ENCODE measurements at places on chromosomes 6 and 20. TPM values are rescaled to one million over a fixed set of nuclear protein-coding genes. Genes with fewer than 3 reads are reported as not detected.

GRCh38 chr6:145929037-145929633 is 35.0 kb downstream of the SHPRH start:
- H3K36me3 ChIP-seq, result no peaks in the 10 kb centered on the region
- no peaks in the 10 kb centered on the region for H3K27me3 ChIP-seq
- DNase-seq, result no peak
- H3K4me3 ChIP-seq, result no peak overlapping the region
- no peak overlapping the region for H3K27ac ChIP-seq

ARFGEF3 gene
- 0.12 TPM for total RNA-seq

COX7A2 gene
- total RNA-seq, result 195 TPM

- no peak overlapping the region for H3K27ac ChIP-seq
- no peak for DNase-seq
- H3K27me3 ChIP-seq, result no peaks in the 10 kb centered on the region
- H3K36me3 ChIP-seq, result no peaks in the 10 kb centered on the region
- H3K4me3 ChIP-seq, result no peak overlapping the region
- no peaks in the 10 kb centered on the region for H3K4me1 ChIP-seq
These were observed 1238.0 kb downstream of the EPHA7 start for GRCh38 chr6:92181347-92181746.

DNA sequence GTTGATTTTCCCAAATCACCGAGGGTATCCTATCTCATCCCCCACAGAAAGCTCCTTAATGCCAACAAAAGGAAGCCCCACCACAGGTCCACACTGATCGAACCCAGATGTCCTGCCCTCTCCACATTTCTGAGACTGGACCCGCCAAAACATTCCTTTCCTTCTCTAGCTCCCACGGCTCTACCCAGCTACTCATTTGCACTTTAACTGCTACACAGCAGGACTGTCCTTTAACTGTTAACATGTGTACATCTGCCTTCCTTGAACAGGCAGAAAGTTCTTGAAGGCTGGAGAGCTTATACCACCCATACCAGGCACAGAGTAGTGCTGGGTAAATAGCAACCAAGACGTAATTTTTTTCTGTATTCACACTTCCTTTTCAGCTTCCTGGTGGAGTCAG is 68.6 kb downstream of the TRMT6 start:
- no peak for DNase-seq
- no peak overlapping the region for H3K27ac ChIP-seq
- H3K4me1 ChIP-seq, result no peaks in the 10 kb centered on the region
- no peaks in the 10 kb centered on the region for H3K36me3 ChIP-seq
- no peak overlapping the region for H3K4me3 ChIP-seq

DNA sequence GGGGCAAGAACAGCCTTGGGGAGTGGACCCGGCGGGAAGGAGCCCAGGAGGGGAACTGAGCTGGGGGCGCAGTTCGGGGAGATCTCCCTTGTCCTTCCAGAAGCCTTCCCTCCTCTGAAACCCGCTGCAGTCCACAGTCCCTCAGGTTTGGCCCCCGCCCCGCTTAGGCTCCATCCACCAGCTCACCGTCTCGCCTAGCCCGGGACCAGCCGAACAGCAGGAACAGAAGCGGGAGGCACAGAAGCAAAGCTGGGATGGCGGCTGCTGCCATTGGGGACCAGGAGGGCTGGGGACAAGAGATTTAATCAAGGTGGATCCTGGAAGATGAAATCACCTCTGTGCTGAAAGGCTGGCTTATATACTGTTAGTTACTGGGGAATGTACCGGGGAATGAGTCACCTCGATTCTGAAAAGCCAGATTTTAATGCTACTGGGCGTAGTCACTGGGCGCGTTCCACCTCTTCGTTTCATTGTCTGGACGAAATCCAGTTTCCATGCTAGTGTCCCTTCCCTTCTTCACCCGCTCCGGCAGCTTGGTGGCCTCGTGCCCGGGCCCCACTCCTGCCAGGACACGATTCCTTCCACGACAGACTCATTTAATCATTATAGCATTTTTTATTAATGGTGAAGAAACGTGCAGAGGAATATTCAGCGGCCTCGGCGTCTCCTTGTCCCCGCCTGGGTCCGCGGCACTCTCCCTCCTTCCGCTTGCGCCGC is at the start of gene RAET1L:
TSS of gene RAET1L (minus strand) at position 332 of the 717 bp plus-strand sequence. CDS start at position 271, 61 bp downstream.
- H3K27me3 ChIP-seq, result peaks cover 53% of the 10 kb centered on the region
- no peak for DNase-seq
- H3K36me3 ChIP-seq, result no peaks in the 10 kb centered on the region
- H3K4me3 ChIP-seq, result no peak within 1 kb of the TSS
- no peak within 1 kb of the TSS for H3K27ac ChIP-seq

CDH4 gene
- total RNA-seq, result 0.14 TPM

MCHR2 gene
- total RNA-seq, result not detected

TUBB2A gene
- 7.5 TPM for total RNA-seq

Measured in T-cell (primary cell).